ENCODE measurements at places on chromosomes 1 and 21.

DNA sequence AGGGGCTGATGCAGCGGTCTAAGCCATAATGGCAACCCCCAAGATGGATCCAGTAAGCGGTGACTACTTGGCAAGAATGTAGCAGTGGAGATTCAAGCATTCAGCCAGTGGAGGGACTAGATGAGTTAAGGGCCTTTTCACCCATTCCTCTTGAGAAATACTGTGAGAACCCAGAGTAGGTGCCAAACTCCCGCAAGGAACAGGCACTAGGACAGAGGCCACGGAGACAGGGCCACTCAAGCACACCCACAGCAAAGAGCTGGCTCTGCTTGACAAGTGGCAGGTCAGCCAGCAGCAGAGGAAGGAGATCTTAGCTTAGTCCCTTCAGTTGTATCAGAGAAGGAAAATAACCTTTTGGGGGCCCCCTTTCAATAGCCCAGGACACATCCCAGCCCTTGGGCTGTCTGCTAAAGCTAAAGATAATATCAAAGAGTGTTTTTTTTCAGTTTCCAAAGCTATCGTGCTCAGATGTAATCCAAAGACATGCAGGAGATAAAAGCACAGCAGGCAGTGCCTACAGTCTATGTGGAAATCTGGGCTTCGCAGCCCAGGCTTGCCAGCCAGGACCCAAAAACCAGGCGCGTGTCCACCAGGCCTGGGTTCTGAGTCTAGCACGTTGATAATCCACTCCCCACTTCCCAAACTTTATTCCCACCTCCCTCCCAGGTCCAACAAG, 62.0 kb upstream of the GOLT1A start:
- DNase-seq = no peak

GRCh38 chr21:35275776-35276175, 226.7 kb upstream of the RUNX1 start:
- DNase-seq = no peak

GRCh38 chr1:166129006-166129405, 37.8 kb downstream of the FAM78B start:
- DNase-seq = no peak

DNA sequence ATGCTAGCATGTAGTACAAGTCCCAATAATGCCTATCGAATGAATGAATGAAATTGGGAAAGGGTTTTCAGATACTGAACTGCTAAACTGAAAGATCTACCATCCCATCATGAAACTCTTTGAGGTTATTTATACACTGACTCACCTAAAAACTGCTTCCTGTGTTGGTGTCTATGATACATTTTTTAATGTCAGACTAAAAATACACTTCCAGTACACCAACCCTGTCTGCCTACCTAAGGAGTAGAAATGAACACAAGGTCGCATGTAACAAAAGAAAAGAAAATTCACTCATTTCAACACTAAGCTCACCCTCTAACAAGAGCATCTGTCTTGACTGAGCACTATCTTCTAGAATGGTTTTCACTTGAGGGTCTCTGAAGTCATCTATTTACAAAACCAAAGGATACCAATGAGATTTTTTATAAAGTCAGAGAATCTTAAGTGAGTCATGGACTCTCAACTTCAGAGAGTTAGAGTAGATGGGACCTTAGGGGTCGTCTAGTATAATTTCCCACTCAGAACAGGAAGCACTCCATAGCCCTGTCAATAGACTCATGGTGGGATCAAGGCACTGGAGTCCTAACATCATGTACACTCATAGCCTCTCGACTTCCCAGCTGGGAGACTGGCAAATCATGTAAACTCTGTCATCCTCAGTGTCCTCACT, 53.4 kb downstream of the WLS start:
- DNase-seq = no peak

GRCh38 chr1:31696242-31696641, 7.6 kb downstream of the COL16A1 start:
- DNase-seq = no peak

DNA sequence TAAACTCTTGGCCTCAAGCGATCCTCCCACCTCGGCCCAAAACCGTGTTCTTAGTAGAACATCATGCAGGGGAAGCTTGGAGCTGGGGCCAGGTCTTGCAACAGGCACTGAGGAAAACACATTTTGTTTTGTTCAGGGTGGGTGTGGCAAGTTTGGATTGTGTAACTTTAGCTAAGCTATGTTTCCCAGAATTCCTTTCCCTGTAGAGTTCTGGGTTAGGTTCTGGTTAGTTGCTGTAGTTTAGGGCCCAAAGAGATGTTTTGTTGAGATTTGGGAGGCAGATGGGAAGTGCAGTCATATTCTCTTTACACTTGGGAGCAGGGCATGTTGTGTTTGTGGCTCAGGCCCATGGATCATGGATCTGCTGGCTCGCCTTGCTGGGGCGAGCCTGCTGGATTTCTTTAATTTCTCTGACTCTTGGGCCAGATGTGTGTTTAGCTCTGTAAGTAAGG, 24.0 kb downstream of the PLA2G5 start:
- DNase-seq = no peak

DNA sequence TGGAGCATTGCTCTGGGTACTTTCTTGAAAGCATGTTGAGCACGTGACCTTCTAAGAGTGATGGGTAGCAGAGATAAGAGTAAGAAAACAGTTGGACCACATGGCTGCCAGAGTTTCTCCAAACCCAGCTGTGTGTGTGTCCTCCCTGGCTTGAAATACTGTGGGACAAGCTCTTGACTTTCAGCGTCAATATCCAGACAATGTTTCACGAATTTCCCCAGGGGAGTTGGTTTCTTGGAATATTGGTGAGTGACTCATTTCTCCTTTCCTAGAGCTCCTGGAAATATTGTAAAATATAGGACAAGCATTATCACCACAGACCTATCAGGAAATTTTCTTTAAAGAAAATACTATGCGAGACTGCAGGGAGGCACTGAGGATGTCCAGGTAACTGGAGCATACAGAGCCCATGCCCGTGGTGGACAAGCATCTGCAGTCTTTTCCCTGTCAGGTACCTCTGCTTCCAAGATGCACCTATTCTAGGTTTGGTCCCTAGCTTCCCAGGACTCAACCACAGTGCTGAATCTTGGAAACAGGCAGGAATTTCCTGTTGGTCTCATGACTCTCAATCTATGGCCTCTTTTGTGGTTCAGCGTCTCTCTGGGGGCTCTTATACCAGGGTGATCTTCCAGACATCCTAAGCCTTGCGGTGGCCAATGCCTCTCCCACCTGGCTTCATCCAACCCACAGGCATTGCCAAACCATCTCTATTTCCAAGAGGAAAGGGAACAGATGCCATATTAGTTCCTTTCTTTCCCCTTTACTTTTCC, 67.4 kb downstream of the KCNJ6 start:
- DNase-seq = no peak

- no peak for DNase-seq
Observed at GRCh38 chr1:240909701-240910457, 297.9 kb upstream of the GREM2 start.

DNA sequence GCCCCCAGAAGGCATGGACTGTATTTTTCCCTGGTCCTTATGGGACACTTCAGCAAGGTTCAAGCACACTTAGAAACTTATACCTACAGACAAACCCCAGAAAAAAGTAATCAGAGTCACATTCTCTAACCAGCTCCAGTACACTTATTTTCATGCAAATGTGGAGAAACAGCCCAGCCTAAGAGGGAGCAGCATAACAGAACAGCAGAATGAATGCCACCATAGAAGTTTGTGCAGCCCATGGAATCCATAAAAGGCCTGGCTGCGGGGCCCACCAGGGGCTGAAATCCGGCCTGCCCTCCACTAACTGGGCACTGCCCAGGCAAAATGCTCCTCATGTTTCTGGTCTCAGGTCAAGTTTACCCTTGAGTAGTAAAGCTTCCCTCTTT, 60.4 kb upstream of the ATP1A1 start:
- DNase-seq = no peak

GRCh38 chr1:228084797-228085196, 2.3 kb downstream of the ARF1 start:
- DNase-seq = no peak

DNA sequence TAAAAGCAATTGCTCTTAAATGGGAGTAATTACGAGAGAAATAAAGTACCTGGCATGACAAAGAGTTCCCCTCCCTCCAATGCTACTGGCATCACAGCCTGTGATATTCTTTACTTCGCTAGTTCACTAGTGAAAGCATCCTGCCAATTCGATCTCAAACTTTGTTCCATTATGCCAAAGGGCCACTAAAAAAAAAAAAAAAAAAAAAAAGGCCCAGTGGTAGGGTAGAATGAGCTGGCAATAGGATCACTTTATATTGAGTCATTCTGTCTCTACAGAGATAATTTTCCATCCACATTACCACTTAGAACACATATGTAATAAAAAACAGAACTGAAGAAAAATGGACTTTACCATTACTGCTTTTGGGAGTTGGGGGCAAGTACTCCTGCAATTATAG, 11.2 kb downstream of the PUM1 start:
- no peak for DNase-seq

GRCh38 chr21:34345892-34346291, 17.9 kb upstream of the KCNE2 start:
- no peak for DNase-seq

GRCh38 chr1:230857822-230858221, 10.5 kb downstream of the C1orf198 start:
- no peak for DNase-seq

GRCh38 chr1:108716437-108717230, 3.9 kb downstream of the FNDC7 start:
- DNase-seq = no peak

DNA sequence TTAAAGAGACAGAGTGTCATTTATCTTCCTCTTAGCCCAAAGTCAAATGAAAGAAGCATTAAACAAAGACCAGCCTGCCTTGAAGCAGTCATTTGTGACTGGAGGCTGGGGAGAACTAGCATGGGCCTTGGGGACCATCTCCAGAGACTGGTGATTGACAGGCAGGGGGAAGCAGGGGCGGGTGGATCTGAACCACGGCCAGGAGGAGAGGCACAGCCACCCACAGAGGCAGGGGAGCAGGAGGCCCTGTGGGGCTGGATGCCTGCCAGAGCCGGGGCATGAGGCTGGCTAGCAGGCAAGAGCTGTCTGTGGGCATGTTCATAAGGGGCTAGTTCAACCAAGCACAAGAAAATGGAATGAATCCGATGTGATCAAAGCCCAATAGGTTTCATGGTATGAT, 73.9 kb downstream of the PLXNA2 start:
- DNase-seq = peak; percentile 30

GRCh38 chr1:20685741-20686140, 24.6 kb upstream of the DDOST start:
- DNase-seq = no peak

DNA sequence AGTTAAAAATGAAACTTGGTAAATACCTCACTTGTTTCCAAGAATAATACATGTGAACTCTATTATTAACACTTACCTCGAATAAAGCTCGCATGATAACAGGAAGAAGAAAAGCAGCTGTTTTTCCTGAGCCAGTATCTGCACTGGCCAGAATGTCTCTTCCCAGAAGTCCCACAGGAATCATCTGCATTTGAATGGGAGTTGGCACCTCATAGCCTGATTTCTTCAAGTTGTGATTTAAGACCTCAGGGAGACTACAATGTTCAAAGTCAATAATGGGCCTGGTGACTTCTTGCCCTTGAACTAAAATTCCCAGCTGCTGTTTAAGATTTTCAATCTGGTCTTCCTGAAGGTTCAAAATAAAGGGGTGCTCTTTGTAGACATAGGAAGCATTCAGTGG, 3.8 kb downstream of the DDX59 start:
- DNase-seq = no peak

DNA sequence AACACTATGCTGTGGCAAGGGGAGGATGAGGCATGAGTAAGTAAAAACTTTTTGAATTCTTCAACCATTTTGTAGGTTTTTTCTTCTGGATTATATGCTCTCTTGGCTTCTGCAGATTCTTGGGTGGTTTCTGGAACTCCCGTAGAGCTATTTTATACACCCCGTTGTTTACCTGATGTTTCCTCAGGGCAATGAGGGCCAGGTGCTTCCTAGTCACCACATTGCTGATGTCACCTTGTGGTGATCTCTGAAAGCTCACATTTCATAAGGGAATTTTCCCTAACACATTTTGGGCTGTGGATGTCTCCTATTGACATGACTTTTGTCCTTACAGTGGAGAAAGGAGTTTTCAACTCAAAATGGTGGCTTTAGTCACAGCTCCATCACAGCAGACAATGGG, 356.6 kb downstream of the PLA2G4A start:
- no peak for DNase-seq

DNA sequence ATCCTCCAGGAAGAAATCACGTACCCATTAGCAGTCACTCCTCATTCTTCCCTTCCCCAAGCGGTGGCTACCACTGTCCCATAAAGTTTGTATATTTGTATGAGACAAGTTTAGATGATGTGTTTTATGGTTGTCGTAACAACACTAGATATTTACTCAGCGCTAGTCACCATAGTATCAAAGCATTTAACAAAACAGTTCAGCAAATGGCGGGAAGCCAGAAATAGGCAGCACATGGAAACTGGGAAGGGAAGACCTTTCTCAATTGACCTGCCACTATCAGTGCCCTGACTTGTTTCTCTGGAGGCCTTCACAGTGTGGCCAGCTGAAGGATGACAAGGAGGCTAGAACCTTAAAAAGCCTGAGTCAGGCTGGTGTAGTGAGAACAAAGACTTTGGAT, 31.1 kb downstream of the CNST start:
- no peak for DNase-seq

DNA sequence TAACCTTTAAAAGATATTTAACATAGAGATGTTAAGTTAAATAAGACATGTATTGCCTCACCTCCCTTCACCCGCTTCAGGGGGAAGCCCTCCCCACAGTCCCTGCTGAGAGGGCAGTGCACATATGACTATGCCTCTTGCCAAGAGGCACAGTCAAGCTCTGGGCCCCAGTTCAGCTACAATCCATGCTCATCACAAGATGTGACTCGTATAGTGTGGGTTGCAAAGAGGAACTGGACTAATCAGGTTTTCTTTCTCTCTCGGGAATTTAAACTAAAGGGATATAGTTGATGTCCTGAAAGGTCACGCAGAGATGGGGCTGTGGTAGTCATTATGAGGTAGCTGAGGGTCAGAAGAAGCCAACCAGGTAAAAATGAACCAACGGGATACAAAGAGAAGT, 35.6 kb downstream of the LYST start:
- DNase-seq = peak; percentile 82
